ENCODE measurements at places on chromosomes 7 and 10. TPM values are rescaled to one million over a fixed set of nuclear protein-coding genes. Genes with fewer than 3 reads are reported as not detected.
A peak's percentile ranks its signal among the peaks of the same experiment; 100 is the strongest.

GRCh38 chr7:50610521-50611277 lies 45.5 kb upstream of the DDC start:
- no peak overlapping the region for H3K4me3 ChIP-seq
- no peak for DNase-seq
- H3K36me3 ChIP-seq, result peaks cover 42% of the 10 kb centered on the region
- H3K27me3 ChIP-seq, result no peaks in the 10 kb centered on the region
- H3K4me1 ChIP-seq, result no peaks in the 10 kb centered on the region

DNA sequence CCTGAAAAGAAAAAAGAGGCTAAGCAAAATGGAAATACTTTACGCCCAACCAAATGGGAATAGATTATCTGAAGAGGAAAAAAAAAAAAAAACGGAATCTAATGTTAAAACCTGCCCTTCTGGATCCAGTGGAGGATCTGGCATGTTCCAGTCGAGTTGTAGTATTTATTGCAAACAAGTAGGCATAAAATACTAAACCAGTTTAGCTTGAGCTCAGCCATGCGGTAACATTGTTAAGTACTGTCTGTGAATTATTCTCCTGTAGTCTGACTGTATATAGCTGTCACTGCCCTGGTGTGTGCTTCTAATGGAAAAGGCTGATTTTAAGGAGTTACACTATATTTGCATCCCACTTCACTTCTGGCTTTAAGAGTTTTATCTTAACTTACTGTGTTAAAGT lies 40.3 kb downstream of the CELF2 start:
- H3K4me3 ChIP-seq, result no peak overlapping the region
- H3K36me3 ChIP-seq, result peaks cover 6% of the 10 kb centered on the region
- no peaks in the 10 kb centered on the region for H3K27me3 ChIP-seq
- no peak for DNase-seq

DNA sequence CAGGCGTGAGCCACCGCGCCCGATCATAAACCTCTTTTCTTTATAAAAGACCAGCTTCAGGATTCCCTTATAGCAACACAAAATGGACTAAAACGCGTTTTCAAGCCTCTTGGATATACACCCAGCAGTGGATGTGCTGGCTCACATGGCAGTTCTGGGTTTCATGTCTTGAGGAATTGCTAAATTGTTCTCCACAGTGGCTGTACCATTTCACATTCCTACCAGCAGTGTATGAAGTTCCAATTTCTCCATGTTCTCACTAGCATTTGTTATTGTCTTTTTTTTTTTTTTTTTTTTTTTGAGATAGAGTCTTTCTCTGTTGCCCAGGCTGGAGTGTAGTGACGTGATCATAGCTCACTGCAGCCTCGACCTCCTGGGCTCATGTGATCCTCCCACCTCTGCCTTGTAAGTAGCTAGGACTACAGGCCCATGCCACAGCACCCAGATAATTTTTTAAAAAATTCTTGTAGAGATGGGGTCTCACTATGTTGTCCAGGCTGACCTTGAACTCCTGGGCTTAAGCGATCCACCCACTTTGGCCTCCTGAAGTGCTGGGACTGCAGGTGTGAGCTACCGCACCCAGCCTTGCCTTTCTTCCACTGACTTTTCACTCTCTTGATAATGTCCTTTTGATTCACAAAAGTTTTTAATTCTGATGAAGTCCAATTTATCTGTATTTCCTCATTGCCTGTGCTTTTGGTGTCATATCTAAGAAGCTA lies 17.4 kb downstream of the TECPR1 start:
- H3K36me3 ChIP-seq, result peaks cover 12% of the 10 kb centered on the region
- peak overlapping the region; percentile 47 for H3K27ac ChIP-seq
- DNase-seq, result no peak
- H3K4me3 ChIP-seq, result no peak overlapping the region

GRCh38 chr10:125159932-125160855 lies at the start of gene CTBP2:
Gene CTBP2, minus strand, starts transcription at chr10:125160563.
- H3K27ac ChIP-seq, result peak within 1 kb of the TSS; percentile 82
- H3K36me3 ChIP-seq, result no peaks in the 10 kb centered on the region
- H3K4me1 ChIP-seq, result peaks cover 33% of the 10 kb centered on the region

Gene CAMK2B
- total RNA-seq, result 0.27 TPM

GRCh38 chr10:35089611-35090161 lies 455 bp downstream of the CUL2 start:
- peaks cover 40% of the 10 kb centered on the region for H3K4me1 ChIP-seq
- no peaks in the 10 kb centered on the region for H3K27me3 ChIP-seq
- no peak for DNase-seq
- H3K36me3 ChIP-seq, result no peaks in the 10 kb centered on the region
- peak overlapping the region; percentile 81 for H3K27ac ChIP-seq
- peak overlapping the region; percentile 87 for H3K4me3 ChIP-seq

DNA sequence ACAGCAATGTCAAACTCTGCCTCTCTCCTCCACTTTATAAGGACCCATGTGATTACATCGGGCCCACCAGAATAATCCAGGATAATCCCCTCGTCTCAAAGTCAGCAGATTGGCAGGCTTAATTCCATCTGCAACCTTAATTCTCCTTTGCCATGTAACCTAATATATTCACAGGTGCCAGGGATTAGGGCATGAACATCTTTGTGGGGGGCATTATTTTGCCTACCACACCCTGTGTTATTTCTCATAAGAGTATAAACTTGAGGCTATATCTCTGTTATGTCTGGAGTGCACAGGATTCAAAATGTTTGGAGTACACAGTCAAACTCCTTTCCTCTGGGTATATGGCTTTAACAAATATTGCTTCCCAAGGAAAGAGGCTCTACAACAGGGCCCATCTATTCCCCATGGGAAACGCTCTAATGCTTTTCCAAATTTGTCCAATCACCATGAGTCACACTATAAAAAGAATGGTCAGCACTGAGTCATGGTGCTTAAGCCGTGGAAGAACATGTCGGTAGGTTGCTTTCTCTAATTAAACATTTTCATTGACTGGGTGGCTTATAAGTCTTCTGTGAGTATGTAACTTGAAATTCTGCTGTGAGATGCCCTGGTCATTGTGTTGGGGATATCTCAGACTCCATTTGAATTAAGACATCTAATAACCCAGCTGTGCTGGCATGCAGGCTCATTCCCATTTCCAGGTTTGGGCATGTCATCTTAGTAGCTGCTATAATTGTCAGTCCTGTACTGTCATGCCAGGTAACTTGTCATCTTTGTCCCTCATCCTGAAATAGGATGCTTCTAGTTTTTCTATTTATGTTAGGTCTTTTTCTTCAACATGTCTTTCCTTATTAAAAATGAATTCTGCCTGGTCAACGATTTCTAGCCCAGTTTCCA lies 11.5 kb upstream of the AKR1B10 start:
- peak overlapping the region; percentile 63 for H3K27ac ChIP-seq
- no peaks in the 10 kb centered on the region for H3K27me3 ChIP-seq
- no peak for DNase-seq
- peaks cover 19% of the 10 kb centered on the region for H3K4me1 ChIP-seq
- H3K4me3 ChIP-seq, result no peak overlapping the region

Gene GPR26
- not detected for total RNA-seq

- no peak for DNase-seq
- no peak overlapping the region for H3K27ac ChIP-seq
- no peak overlapping the region for H3K4me3 ChIP-seq
- H3K4me1 ChIP-seq, result no peaks in the 10 kb centered on the region
- no peaks in the 10 kb centered on the region for H3K36me3 ChIP-seq
Observed at GRCh38 chr10:57018452-57018851, 657.4 kb upstream of the ZWINT start.

DNA sequence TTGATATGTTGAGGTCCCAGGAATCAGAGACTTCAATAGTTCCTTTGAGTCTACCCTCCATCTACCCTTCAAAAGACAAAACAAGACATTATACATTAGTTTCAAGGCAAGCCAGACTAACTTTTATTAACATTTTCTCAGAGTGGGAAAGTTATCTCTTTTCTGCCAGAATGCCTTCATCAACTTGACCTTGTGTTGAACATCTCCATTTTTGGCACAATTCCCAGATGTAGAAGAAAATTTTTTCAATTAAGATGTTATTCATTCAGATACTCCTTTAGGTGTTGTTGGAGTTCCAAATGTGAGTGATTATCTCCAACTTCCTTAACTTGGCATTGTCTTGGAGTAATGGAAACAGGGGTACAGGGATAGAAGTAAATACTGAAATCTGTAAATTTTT lies 59.1 kb downstream of the NRF1 start:
- H3K4me3 ChIP-seq, result no peak overlapping the region
- H3K27me3 ChIP-seq, result no peaks in the 10 kb centered on the region
- DNase-seq, result no peak
- H3K27ac ChIP-seq, result no peak overlapping the region
- H3K4me1 ChIP-seq, result no peaks in the 10 kb centered on the region

Gene NRAP
- not detected for total RNA-seq

Gene TBXAS1
- total RNA-seq, result 2.5 TPM

Gene EVX1
- not detected for total RNA-seq

DNA sequence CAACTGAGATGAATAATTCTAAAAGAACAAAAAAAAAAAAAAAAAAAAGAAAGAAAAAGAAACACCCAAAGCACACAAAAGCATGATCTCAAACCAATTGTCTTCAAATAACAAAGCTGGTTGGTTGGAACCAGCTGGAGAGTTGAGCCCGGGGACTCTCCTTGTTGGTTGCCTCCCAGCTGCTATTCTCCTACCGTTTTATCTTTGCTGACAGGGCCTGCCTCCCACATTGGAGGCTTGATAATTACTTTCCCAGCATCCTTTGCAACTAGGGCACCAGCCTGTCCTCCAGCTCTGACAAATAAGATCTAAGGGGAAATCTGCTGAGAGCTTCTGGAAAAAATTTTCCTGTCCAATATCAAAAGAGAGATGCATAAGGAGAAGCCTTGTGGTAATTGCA lies 6.8 kb downstream of the PON1 start:
- no peak for DNase-seq
- H3K4me3 ChIP-seq, result no peak overlapping the region
- H3K4me1 ChIP-seq, result no peaks in the 10 kb centered on the region
- peaks cover 2% of the 10 kb centered on the region for H3K27me3 ChIP-seq
- no peak overlapping the region for H3K27ac ChIP-seq

GRCh38 chr7:77450054-77450453 lies 33.9 kb upstream of the GSAP start:
- peak overlapping the region; percentile 70 for H3K27ac ChIP-seq
- H3K36me3 ChIP-seq, result no peaks in the 10 kb centered on the region
- H3K4me1 ChIP-seq, result peaks cover 36% of the 10 kb centered on the region
- no peak overlapping the region for H3K4me3 ChIP-seq
- no peaks in the 10 kb centered on the region for H3K27me3 ChIP-seq
